ENCODE measurements at places on chromosomes 16 and 17.

GRCh38 chr17:55897301-55897700, 146.4 kb downstream of the PCTP start:
- no peak for DNase-seq

- DNase-seq: no peak
Measured at GRCh38 chr17:58193641-58194255, 1.2 kb downstream of the EPX start.

GRCh38 chr16:35431829-35432663, 1972.6 kb downstream of the TP53TG3F start:
- no peak for DNase-seq

GRCh38 chr17:21250854-21251253, 2.4 kb downstream of the NATD1 start:
- DNase-seq: no peak

- no peak for DNase-seq
Measured at GRCh38 chr17:60170835-60171752, 21.3 kb downstream of the CA4 start.

- no peak for DNase-seq
Measured at GRCh38 chr17:15955793-15956541, 11.0 kb downstream of the ADORA2B start.

- DNase-seq: no peak
Measured at GRCh38 chr16:85062845-85063244, 35.2 kb downstream of the KIAA0513 start.

- DNase-seq: no peak
Measured at GRCh38 chr17:27741361-27741861, 58.9 kb downstream of the NOS2 start.

DNA sequence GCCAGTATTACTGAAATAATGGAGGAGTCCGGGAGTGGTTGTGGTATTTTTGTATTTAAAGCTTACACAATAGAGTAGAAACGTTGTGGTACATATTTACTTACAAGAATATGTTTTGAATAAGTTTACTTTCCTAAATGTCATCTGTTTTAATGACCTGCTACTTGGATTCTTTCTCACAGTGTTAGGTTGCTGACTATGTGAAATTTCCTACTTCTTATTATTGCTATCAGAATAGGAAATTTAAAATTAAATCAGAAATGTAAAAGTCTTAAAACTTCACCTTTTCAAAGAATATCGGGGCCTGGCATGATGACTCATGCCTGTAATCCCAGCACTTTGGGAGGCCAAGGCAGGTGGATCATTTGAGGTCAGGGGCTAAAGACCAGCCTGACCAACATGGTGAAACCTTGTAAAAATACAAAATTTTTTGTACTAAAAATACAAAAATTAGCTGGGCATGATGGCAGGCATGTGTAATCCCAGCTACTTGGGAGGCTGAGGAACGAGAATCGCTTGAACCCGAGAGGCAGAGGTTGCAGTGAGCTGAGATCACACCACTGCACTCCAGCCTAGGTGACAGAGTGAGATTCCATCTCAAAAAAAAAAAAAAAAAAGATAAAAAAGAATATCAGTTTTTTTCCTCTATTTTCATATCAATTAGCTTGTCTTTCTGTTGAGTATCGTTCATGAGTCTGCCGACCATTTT, 77.8 kb downstream of the VMP1 start:
- DNase-seq: no peak

DNA sequence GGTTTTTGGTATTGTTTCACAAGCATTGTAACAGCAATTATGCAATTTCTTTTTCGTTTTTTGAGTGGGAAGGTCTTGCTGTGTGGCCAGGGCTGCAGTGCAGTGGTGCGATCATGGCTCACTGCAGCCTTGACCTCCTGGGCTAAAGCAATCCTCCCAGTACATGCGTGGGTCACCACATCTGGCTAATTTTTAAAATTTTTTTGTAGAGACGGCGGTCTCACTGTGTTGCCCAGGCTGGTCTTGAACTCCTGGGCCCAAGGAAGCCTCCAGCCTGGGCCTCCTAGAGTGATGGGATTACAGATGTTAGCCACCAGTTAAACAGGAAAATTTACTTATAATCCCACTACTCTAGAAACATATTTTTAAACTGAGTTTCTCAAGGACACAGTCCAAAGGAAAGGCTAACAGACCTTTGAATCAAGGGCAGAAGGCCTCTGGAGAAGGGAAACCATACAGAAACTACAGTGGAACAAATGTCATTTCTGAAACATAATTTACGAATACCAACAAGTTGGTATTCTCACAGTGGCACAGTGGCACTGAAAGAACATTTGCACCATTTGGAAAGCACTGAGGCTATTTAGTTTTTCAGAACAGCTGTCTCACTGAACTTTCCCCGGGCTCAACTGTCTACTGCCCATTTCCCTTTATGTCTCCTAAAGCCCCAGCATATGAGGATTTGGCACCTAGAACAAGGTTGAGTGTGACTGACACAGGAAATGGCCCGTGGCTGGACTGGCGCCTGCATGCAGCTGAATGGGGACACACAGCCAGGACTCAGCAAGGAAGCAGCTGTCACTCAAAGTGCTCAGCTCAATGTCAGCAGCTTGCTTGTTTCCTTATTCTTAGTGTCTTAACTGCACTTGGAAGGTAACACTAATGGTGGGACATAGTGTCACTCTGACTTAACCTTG, 2.8 kb upstream of the PRKAR1A start:
- DNase-seq: no peak

GRCh38 chr17:19348081-19348650, 14.4 kb downstream of the B9D1 start:
- DNase-seq: no peak

GRCh38 chr16:6096931-6097670, 999.5 kb upstream of the EEF2KMT start:
- no peak for DNase-seq

DNA sequence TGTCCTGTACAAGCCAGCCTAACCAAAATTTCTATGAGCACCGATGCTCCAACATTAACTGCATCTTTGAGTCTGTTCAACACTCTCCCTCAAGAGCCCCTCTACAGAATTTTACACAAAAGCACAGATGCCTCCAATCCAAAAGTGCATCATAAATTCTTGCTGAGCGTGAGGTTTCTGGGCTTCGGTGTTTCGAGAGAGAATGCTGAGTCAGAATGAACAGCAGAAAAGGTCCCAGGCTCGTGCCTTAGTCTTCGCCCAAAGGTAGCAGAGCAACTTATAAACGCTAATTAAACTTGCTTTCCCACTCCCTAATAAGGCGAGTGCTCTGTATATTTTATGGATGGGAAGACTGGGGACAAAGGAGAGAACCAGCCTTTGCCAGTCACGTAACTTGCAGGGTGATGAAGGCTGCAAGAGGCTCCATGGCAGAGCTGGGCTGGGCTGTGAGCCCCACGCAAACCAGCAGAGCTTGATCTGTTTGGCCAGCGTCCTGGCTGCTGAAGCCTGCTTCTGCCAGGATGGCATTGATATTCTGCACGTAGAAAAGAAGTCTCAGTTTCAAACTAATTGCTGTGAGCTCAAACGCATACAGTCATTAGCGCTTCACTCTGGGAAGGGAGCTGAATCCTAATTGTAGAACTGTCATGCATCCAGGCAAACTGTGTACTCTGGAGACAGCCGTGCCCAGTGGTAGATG, 138.5 kb downstream of the DNAH9 start:
- DNase-seq: no peak

DNA sequence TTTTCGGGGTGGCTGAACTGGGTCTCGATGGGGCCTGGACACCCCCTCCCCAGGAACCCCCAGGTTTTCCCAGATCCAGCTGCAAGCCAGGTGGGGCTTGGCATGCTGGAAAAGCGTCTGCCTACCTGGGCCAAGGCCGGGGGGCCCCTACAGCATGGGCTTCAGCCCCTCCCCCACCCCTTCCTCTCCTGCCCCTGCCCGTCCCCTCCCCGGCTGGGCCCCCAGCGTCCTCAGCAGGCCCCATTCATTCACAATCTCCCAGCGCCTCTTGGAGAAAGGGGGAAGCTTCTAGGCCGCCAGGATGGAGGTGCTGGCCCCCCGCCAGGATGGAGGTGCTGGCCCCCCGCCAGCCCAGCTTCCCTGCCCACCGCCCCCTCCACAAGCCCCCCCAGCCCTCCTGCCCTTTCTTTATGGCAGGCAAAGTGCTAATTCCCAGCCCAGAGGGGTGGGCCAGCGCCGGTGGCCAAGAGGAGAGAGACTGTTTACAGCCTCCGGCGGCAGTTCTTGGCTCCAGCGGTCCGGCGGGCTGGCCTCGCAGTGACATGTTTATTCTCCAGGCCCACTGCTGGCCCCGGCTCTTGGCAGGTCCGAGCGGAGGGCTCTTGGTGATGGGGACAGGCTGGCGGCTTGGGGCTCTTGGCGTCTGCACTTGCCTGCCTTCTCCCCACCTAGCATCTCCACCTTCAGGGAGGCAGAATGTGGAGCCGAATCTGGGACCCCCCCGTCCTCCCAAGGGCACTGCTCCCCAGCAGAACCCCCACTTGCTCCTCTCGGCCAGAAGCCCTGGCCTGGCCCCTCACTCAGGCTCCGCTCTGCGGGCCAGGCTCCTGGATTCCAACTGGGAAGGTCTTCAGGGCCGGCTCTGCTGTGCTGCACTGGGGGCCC, 94.4 kb upstream of the CIBAR2 start:
- DNase-seq: no peak

DNA sequence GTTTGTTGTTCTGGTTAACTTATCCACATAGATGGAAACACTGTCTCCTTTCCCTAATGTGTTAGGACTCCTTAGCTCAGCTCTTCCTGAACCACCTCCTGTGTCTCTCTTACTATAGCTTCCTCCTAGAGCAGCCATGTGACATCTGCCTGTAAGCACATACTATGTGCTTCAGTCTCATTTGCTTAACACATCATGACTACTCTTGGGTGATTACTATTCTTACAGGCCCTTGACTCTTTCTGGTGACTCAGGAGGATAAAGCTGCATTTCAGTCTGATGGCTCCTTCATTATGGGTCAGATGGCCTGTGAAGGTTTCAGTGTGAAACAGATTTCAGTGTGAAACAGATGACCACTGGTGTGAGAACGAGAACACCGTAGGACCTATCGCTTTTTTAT, 320 bp upstream of the KRTAP4-2 start:
- no peak for DNase-seq

GRCh38 chr17:8872036-8872704, 4.7 kb upstream of the PIK3R6 start:
- DNase-seq: no peak

DNA sequence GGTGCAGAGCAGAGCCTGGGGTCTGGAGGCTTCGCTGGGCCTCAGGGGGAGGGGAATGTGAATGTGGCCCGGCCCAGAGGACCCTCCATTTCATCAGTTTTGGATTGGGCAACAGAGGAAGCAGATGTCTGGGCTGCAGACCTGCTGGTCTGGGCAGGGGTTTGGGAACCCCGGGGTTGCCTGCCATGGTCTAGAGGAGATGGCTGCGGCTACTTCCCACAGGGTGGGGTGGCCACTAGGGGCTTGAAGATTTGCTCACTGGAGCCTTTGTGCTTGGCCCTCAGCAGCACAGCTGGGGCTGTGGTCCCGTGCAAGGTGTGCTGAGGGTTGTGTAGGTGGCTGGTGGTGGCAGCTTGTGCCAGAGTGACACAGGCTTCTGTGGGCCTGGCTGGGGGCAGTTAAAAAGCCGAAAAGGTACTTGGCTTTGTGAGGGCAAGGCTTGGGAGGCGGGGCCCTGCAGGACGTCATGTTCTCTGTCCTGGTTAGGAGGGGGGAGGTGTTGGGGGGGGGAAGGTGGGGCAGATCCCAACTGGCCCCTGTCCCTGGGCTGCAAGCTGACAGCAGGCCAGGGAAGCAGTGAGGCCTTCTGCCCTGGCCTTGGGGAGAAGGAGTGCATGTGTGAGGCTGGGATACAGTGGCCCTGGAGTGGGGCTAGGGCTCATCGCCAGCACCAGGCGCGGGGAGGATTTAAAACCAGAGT, 98.0 kb downstream of the KPNA2 start:
- DNase-seq: no peak

DNA sequence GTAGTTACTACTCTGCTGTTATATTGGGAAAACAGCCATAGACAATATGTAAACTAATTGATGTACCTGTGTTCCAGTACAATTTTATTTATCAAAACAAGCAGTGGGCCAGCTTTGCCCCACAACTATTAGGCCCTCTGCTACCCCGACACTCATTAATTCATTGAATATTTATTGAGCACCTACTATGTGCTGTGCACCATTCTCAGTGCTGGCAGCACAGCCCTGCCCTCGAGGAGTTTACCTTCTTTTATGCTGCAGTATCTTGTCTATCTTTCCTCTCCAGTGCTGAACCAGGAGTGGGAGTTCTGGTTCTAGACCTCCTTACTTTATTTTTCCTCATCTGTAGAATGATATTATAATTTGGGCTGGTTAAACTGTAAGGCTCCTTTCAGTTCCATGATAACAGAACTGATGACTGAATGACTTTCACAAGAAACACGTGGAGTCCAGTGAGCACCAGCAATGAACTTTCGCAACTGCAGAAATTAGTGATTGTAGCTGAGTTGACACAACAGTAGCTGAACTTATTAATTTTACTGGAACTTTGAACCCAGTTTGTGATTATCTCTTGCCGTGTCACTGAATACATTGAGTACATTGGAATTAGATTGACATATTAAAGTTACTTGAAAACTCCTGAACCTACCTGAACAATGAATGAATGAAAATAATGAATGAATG, 2.4 kb downstream of the GOSR2 start:
- DNase-seq: no peak

- DNase-seq: no peak
Measured at GRCh38 chr16:88681084-88681680, 5.1 kb downstream of the SNAI3 start.

GRCh38 chr16:15836965-15837611, 19.7 kb downstream of the MYH11 start:
- DNase-seq: no peak

DNA sequence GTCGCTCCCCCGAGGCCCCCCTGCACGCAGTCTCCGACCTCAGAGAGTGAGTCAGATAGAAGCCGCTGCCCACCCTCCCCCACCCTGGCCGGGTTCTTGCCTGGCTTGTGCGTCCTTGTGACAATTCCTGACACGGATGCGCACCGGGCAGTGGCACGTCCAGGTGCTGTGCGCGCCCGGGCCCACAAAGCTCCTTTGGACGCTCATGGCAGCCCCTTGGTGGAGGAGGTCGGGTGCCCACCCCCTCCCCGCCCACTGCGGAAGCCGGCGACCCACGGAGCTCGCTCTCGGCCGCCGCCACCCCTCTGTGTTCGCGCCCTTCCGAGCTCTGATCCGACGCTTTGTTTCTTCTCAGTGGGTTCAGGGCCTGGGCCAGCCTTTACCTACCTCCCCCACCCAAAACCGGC, 662 bp upstream of the TUBB3 start:
- DNase-seq: no peak

GRCh38 chr17:77247609-77248008, 106.8 kb downstream of the SEC14L1 start:
- DNase-seq: no peak

- no peak for DNase-seq
Measured at GRCh38 chr17:82107341-82107860, 9.4 kb upstream of the FASN start.

- no peak for DNase-seq
Measured at GRCh38 chr16:81995651-81996050, 15.6 kb downstream of the SDR42E1 start.

DNA sequence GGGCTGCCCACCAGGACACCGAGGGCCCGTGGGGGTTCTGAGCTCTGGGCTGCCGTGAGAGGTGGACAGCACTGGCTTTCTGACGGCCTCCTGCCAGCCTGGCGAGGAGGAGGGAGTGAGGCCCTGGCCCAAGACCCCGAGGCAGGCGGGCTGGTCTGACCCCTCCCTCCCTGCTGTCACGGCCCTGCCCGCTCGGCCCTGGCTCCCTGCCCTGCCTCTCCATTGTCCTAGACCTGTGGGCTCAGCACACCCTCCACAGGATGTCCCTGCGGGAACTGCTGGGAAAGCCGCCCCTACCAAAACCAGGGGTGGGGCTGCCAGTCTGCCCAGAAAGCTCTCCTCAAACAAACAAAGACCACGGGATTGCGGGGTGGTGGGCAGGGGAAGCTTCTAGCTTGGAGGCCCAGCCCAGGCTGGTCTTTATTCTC, 20.7 kb downstream of the SPNS2 start:
- no peak for DNase-seq
